ENCODE measurements at places on chromosomes 12 and 14. TPM values are rescaled to one million over a fixed set of nuclear protein-coding genes. Genes with fewer than 3 reads are reported as not detected.

Gene FKBP11
- total RNA-seq: 9.9 TPM

GRCh38 chr12:54390668-54391551 is 6.4 kb upstream of the ZNF385A start:
- no peak for DNase-seq

- DNase-seq: no peak
These were observed 213.6 kb downstream of the DIO2 start for GRCh38 chr14:79997509-79998208.

Gene ZC3H14
- 86.1 TPM for total RNA-seq

GRCh38 chr12:54463034-54463433 is 10.4 kb downstream of the GTSF1 start:
- no peak for DNase-seq

GRCh38 chr12:99759444-99759843 is 111.9 kb downstream of the GARIN6 start:
- no peak for DNase-seq

GRCh38 chr12:114670291-114670980 is 13.5 kb downstream of the TBX3 start:
- no peak for DNase-seq

GRCh38 chr14:32481707-32482106 is 152.6 kb downstream of the AKAP6 start:
- no peak for DNase-seq

DNA sequence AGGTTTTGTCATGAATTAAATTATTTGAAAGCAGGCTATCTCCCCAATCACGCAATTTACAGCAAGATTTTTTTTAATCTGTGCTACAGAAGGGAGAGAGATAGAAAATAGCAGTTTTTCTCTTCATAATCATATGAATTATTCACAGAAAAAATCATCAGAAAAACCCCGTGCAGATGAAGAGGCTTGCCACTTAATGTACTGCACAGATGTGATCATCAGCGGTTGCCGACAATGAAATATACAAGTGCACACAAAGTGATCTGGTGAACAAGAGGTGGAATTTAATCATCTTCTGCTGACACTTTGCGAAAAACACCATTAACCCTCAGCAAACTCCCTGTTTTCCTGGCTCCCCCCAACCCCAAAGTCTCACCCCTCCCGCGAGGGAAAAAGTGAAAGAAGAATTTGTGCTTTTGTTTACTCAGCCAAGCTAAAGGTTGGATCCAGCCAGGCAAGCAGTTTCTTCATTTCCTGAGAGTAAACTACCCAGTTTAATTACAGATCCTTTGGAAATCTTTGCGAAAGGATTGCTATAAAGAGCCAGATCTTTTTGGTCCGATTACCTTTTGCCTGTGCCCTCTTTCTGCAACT is 3.1 kb upstream of the LMO3 start:
- DNase-seq: no peak

Gene BORCS5
- 15.2 TPM for total RNA-seq

- no peak for DNase-seq
These were observed 258.1 kb downstream of the EGLN3 start for GRCh38 chr14:33692762-33693161.

Gene BMAL2
- 39.5 TPM for total RNA-seq

GRCh38 chr14:101590616-101591015 is 29.3 kb downstream of the DIO3 start:
- DNase-seq: peak; percentile 16

- DNase-seq: no peak
These were observed 36.0 kb downstream of the ATF1 start for GRCh38 chr12:50799908-50800307.

GRCh38 chr12:26773313-26774104 is 59.5 kb downstream of the ITPR2 start:
- no peak for DNase-seq

- DNase-seq: peak; percentile 70
These were observed 5.2 kb downstream of the P2RX4 start for GRCh38 chr12:121214855-121215745.

Data from SJSA1 (cell line).